ENCODE measurements at places on chromosomes 2 and 18.

DNA sequence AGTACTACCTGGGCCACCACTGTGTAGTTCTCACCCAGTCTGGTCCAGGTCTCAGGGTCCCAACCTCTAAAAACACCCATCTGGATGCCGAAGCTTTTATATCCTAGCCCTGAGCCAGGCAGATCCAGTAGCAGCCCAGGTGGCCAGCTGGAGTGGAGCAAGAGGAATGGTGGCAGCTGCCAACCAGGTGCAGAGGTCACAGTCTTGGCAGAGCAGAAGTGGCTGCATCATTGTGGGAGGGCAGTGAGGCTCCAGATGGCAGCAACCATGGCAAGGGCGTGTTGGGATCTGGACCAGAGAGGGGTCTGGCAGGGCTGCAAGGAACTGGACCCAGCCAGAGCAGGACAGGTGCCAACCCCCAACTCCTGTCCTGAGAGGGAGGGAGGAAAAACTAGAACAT, 72.2 kb upstream of the AGAP1 start:
- DNase-seq: no peak

DNA sequence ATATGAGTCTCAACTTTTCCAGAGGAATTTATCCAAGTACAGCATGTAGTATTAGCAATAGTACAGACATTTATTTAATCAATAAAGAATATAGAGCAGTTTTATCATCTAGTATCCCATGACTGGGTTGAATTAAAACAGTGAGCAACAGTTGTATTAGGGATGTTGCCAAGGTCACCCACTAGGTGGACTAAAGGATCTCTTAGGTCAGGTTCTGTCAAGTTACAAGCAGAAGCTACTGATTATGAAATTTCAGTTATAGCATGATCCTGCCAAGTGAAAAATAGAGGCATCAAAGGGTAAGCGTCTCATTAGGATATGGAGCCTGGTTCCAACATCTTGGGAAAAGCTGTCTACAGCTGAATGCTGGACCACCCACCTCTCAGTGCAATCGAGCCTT, 52.1 kb upstream of the LAPTM4A start:
- no peak for DNase-seq

DNA sequence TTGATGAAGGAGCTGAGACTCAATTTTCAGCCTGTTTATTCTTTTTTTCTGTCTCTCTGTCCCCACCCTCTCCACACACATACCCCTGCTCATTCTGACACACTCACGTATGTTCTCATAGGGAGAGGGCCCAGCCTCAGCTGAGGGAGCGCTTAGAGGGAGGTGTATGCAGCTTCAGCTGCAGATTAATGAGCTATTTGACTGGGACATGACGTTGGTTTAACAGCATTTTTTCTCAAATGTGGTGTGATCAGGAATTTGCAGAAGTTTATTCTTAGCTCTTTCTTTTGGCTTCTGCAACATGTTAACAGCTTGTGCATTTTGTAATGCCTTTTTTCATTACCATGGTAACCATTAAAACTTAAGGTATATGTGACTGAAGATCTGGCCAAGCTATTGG, 1547.1 kb upstream of the PIK3C3 start:
- DNase-seq: no peak

- no peak for DNase-seq
These were observed 184.2 kb upstream of the ZEB2 start for GRCh38 chr2:144703852-144704708.

DNA sequence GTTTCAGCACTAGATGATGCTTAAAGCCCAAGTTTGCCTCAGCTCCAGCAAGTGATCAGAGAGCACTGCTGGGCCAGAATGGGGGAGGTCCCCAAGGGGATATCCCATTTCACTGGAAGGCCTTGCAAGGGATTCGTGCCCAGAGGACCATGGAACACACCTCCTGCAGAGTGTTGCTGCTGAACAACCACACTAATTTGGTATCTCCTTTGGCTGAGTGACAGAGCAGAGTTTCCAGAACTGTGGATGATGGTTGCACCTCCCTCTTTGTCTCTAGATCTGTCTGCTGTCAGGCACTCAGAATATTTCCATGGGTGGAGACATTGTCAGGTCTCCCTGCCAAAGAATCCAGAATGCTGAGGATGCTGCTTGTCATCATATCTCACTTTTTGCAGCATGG, 484.8 kb upstream of the NETO1 start:
- no peak for DNase-seq

- no peak for DNase-seq
These were observed 8.9 kb downstream of the ANKAR start for GRCh38 chr2:189683348-189683747.

DNA sequence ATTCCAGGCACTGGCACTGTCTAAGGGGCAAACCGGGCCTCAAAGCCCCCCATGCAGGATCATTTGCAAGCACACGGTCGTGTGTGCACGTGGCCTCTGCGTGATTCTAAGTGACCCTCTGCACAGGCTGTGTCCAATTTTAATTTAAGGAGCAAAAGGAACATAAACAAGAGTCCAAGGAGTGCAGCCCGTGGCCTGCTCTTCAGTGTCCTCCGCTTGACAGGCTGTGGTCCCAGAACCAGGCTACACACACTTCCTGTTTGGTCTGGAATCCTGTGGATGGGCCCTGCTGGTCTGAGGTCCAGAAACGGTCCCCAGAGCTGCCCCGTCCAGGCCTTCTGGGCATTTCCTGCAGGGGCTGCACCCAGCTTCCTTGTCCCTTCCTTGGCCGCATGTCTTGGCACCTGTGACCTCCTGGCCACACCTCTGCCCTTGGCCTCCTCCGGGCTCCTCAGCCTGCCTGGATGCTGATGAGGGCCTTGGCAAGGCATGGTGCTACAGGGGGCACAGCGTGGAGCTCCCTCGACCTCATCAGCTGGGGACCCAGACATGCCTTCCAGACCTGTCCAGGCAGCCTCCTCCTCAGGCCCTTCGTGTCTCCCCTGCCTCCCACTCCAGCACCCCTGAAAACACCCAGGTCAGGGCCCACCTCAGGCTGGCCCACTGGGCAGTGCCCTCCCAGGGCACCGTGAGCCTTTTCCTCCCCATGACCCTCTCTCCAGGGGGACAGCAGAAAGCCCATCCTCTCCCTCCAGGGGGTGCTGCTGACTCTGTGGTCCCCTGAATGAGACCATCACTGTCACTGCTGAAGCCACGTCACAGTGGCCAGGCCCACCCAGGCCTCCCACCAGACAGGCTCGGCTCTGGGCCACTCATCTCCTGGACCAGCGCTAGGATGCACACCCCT, 136.4 kb upstream of the GPC1 start:
- DNase-seq: no peak

GRCh38 chr2:33516456-33516995, 40.1 kb downstream of the RASGRP3 start:
- DNase-seq: no peak

GRCh38 chr2:203438528-203438927, 96.6 kb downstream of the RAPH1 start:
- no peak for DNase-seq

- DNase-seq: no peak
These were observed 138.1 kb upstream of the ALKAL2 start for GRCh38 chr2:425947-426346.

DNA sequence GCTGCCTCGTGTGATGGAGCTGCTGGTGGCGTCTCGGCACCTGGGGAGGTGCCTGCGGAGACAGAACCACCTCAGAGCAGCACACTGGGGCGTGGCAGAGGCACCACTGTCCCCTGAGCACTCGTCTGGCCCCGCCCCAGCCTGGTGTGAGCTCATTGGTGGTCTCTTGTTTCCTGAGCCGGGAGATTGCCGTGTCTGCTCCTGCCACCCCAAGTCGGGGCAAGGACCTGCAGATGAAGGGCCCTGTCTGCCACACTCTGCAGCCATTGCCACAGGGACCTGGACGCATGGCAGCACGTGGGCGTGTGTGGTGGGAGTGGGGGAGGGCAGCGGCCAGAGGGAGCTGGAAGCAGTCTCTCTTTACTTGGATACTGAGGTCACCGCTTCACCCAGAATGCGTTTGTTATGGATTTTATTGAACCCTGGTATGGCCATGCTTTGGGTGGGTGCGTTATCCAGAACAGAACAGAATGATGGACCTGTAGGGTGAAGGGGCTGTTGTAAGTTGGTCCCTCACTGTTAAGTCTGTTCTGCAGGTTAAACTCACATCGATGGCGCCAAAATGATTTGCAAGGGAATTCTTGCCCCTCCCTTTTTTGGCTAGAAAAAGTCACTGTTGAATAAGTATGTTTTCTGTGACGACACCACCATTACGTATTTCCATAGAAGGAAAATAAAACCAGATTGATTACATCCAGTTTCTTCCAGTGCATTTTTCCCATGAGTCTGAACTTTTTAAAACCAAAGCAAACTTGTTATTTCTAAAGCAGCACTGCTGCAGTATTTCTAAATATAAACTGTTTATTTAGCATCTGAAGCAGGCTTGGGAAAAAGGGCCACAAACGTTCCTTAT, 92.0 kb downstream of the USP40 start:
- no peak for DNase-seq

- no peak for DNase-seq
These were observed 91.9 kb upstream of the RASGRP3 start for GRCh38 chr2:33384599-33384961.

DNA sequence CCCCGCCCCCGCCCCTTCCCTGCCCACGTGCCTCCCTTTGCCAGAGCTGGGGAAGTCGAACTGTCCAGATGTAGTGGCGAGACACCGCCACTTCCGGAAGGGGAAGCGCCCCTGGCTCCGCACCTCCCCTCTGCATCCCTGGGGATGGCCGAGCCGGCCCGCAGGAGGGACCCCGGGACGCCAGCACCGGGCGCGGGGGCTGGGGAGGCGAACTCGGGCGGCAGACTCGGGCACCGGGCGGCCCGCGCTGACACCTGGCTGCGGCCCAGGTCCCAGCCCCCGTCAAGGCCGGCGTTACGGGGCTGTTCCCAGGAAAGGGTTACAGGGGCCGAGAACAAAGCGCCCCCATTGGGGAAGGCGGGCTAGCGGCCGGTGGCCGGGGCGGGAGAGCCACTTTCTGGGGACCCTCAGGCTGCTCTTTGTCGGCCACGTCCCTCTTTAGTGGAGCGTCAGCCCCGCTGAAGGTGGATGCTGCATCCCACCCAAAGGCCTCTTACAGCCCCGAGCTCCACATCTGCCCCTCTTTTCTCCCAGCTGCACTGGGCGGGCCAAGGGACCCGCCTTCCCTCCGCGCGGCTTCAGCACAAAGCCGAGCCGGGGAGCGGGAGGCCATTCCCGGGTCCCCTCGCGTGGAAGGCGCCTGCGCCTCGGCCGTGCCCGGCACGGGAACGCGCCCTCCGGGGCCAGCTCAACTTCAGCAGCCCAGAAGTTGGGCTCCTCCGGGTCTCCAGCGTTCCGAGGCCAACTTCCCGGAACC, 1.3 kb downstream of the SDC1 start:
- no peak for DNase-seq

GRCh38 chr18:23479829-23480505, 23.3 kb upstream of the RMC1 start:
- DNase-seq: no peak

- DNase-seq: no peak
These were observed 623.0 kb downstream of the BCL11A start for GRCh38 chr2:59930430-59930829.

- no peak for DNase-seq
These were observed 66.5 kb downstream of the MRO start for GRCh38 chr18:50753311-50753710.

DNA sequence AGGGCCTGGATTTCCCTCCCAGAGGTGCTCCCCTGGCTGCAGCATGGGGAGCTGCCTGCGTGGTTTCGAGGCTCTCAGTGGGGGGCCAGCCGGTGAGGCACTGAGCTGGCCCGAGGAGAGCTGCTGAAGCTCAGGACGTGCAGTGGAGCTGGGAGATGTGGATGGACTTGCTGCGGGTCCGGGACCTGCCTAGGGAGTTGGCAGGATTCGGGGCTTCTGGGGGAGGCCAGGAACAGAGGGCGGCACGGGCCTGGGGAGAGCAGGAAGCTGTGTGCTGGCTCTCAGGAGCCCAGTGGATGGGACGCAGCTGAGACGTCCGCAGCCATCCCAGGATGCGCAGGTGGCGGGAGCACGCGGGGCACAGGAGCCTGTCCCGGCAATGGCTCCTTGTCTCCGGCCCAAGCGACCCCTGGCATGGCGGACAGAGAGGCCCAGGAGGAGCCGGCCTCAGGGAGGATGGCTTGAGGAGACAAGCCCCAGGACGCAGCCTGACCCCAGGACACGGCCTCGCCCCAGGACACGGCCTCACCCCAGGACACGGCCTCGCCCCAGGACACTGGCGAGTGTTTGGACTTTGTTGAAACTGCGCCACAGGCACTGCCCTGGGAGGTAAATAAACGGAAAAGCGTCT, 116.1 kb downstream of the NFATC1 start:
- DNase-seq: no peak

DNA sequence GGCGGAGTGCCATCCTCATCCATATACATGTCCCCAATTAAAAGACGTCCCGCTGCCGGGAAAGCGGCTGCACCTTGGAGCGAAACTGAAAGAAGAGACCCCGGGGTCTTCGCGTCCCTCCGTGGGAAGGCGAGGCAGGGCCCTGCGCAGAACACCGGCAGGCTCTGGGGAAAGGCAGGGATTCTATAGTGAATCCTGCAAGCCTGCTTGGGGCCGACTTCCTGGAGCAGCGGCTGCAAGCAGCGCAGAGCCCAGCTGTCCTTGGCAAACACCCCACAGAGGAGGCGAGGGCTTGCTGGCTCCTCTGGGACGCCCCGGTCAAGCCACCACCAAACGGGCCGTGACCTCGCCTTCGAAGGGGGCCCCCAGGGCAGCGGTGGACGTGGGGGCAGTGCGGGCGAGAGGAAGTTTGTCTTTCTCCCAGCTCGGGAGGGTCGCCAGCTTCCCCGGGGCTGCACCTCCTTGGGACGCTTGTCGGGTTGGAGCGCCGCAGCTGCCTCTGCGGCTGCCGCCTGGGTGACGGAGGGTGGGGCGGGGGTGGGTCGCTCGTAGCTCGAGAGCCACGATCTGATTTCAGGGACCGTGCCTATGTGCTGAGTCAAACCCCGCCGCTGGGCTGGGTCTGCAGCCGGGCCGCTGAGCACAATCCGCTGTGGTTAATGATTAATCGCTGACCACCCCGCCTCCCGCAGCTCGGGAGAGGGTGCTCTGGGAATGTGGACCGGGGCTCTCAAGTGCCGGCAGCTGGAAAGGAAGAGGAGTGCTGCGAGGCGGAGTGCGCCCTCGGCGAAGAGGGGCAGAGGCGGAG, 486 bp upstream of the GPR39 start:
- DNase-seq: no peak

DNA sequence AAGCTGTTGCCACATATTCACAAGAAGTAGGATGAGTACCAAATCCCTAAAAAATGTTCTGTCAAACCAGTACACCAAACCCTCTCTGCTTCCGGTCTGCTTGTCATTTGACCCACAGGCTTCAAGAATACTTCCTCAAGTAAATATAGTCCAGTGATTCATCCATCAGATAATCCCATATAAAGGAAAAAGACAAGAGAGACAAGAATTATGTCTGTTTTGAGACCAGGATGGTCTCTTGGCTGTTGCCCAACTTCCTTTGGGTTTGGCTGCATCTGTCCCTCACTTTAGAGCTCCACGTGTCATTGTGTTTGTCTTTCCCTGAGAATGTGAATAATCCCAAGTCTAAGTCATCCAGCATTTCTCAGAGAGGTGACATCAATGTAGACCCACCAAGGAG, 91.5 kb upstream of the NRP2 start:
- DNase-seq: no peak
